ENCODE measurements at places on chromosomes 6 and 20.

DNA sequence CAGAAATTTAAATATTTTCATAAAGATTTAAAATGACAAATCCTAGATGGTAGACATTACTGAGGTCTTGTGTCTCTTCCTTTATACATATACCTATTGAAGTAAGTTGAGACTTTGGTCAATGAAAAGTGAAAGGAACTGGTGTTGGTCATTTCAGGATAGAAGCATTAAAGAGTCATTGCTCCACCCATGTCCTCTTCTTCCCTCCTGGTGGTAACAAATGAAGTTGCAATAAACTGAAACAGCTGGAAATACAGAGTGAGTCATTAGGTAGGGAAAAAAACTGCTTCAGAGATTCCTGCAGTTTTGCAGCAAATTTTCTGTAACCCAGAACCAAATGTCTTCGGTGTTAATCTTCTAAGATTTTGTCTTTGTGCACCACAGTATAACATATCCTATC lies 448.0 kb downstream of the EYS start:
- H3K36me3 ChIP-seq, result no peaks in the 10 kb centered on the region
- no peaks in the 10 kb centered on the region for H3K4me1 ChIP-seq
- H3K27ac ChIP-seq, result no peak overlapping the region
- no peak for DNase-seq

GRCh38 chr6:151437401-151437800 lies 14.5 kb downstream of the RMND1 start:
- H3K27ac ChIP-seq, result no peak overlapping the region
- peaks cover 17% of the 10 kb centered on the region for H3K4me1 ChIP-seq
- H3K4me3 ChIP-seq, result no peak overlapping the region

DNA sequence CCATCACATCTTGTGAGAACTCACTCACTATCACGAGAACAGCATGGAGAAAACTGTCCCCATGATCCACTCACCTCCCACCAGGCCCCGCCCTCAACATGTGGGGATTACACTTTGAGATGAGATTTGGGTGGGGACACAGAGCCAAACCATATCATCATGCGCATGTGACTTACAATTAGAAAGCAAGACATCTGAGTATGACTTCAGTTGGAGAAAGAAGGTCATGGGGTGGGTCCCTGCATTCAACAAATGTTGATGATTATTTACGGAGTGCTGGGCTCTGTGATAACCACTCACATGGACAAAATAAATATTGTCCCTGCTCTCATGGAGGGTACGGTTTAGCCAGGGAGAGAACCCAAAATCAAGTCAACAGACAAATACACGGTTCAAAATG lies 37.9 kb downstream of the VSTM2L start:
- no peak overlapping the region for H3K27ac ChIP-seq
- no peaks in the 10 kb centered on the region for H3K4me1 ChIP-seq
- peaks cover 17% of the 10 kb centered on the region for H3K27me3 ChIP-seq
- no peak for DNase-seq
- H3K4me3 ChIP-seq, result no peak overlapping the region
- no peaks in the 10 kb centered on the region for H3K36me3 ChIP-seq

DNA sequence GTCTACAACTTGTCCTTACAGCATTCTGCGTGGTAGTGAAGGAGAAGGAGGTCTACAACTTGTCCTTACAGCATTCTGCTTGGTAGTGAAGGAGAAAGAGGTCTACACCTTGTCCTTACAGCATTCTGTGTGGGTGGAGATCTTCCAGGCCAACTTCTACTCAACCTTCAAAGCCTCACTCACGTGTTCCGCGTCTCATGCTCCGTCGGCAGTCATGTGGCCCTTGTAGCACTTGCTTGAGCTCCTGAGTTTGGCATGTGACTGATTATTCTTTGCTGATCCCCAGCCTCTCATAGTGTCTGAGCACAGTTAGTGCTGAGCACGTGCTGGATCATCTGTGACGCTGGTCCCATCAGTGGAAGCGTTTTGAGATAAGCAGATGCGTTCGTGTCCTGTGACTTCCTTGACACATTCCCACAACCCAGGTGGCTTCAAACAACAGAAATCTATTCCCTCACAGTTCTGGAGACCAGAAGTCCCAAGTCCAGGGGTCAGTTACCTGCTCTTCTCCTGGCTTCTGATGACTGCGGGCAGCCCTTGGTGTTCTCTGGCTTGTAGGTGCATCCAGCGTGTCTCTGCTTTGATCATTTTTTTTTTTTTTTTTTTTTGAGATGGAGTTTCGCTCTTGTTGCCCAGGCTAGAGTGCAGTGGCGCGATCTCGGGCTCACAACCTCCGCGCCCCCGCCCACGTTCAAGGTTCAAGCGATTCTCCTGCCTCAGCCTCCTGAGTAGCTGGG lies 2.6 kb downstream of the SS18L1 start:
- no peaks in the 10 kb centered on the region for H3K27me3 ChIP-seq
- no peak overlapping the region for H3K4me3 ChIP-seq
- no peak overlapping the region for H3K27ac ChIP-seq
- peaks cover 51% of the 10 kb centered on the region for H3K4me1 ChIP-seq
- peaks cover 29% of the 10 kb centered on the region for H3K36me3 ChIP-seq

DNA sequence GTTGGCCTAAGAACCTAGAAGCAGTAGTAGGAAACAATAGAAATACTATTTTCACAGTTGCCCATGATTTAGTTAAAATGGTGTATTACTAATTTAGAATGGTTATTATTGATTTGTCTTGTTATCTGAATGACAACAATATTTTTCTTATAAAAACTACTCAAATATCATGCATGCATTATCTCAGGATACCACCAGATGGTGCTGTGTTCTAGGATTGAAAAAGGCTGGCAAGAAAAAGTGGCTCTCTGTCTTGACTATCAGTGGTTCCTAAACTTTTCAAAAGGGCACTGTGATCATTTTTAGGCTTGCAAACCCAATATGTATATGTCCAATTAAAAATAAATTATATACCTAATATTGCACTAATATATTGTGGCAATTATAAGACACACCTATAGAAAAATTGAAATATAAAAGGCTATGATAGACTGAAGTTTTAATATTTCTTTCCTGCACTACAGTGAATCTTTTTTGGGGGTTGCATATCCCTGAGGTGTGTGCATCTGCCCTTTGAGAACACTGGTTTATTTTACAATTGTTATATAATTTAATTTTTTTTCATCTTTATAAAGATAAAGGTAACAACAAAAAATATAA lies 131.7 kb upstream of the MLIP start:
- no peaks in the 10 kb centered on the region for H3K36me3 ChIP-seq
- no peak overlapping the region for H3K4me3 ChIP-seq
- H3K4me1 ChIP-seq, result no peaks in the 10 kb centered on the region
- no peak for DNase-seq
- peaks cover 19% of the 10 kb centered on the region for H3K27me3 ChIP-seq

DNA sequence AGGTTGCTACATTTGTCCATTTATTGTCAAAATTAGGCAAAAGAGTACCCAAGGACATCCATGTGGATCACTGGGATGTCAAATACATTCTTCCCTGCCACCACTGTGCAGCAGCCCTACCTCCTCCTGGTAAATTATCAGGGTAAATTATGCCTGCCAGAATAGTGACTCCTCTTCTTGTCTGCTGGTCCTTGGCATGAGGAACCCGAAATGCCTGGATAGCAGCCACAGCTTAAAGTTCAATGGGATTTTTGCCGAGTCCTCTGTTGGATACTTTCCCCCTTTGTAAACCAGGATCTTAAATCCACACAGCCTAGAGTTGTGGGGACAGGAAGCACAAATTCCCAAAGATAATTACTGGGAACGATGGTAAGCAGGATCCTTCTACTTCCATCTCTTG lies 173.3 kb downstream of the RFX6 start:
- DNase-seq, result no peak
- H3K27me3 ChIP-seq, result no peaks in the 10 kb centered on the region
- H3K4me3 ChIP-seq, result no peak overlapping the region
- no peak overlapping the region for H3K27ac ChIP-seq

DNA sequence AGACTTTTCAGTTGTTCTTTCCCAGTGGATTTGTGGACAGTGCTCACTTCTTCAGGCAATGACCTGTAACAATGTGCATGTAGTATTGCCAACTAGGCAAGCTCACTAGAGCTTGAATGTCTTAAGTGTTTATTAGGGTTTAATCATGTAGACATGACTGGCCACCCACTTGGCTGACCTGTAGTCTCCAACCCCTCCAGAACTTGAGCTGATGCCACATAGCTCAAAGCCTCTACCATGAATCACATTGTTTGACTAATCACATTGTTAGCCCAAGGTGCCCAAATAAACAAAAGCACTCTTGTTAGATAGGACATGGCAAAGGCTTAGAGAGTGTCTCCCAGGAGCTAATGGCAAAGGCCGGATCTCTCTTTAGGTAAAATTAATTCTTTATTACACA lies 272.7 kb downstream of the GRIK2 start:
- H3K4me3 ChIP-seq, result no peak overlapping the region
- no peak overlapping the region for H3K27ac ChIP-seq
- no peaks in the 10 kb centered on the region for H3K4me1 ChIP-seq

- H3K36me3 ChIP-seq, result no peaks in the 10 kb centered on the region
- H3K27ac ChIP-seq, result no peak overlapping the region
- no peak overlapping the region for H3K4me3 ChIP-seq
- DNase-seq, result no peak
- no peaks in the 10 kb centered on the region for H3K27me3 ChIP-seq
Measured at GRCh38 chr6:21050935-21051334, 516.7 kb downstream of the CDKAL1 start.

- DNase-seq, result no peak
- H3K36me3 ChIP-seq, result peaks cover 6% of the 10 kb centered on the region
- H3K4me3 ChIP-seq, result no peak overlapping the region
- H3K27ac ChIP-seq, result peak overlapping the region; percentile 41
- H3K27me3 ChIP-seq, result no peaks in the 10 kb centered on the region
- peaks cover 55% of the 10 kb centered on the region for H3K4me1 ChIP-seq
Measured at GRCh38 chr6:118696271-118696670, 44.9 kb upstream of the CEP85L start.

DNA sequence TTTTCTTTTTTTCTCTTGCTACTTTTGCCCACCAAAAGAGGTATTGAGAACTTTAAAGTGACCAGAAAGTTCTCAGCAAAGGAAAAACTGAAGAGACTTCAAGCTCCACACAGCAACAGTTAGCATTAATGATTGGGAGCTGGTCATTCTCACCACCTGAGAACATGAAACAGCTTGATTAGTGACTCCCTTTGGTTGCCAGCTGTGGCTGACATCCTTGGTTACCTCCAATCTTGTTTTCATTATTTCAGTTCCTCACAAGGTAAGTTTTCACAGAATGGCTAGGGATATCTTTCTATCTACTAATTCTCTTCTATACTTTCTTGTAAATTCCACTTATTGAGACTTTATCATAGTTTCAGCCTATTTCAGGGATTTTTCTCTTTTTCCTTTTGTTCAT lies 427.9 kb downstream of the QKI start:
- H3K4me1 ChIP-seq, result no peaks in the 10 kb centered on the region
- H3K27ac ChIP-seq, result no peak overlapping the region
- H3K27me3 ChIP-seq, result no peaks in the 10 kb centered on the region
- no peak for DNase-seq
- H3K36me3 ChIP-seq, result no peaks in the 10 kb centered on the region

- no peaks in the 10 kb centered on the region for H3K27me3 ChIP-seq
- peaks cover 3% of the 10 kb centered on the region for H3K36me3 ChIP-seq
- H3K4me3 ChIP-seq, result no peak overlapping the region
- no peak overlapping the region for H3K27ac ChIP-seq
Measured at GRCh38 chr6:117538615-117539014, 56.1 kb downstream of the DCBLD1 start.

DNA sequence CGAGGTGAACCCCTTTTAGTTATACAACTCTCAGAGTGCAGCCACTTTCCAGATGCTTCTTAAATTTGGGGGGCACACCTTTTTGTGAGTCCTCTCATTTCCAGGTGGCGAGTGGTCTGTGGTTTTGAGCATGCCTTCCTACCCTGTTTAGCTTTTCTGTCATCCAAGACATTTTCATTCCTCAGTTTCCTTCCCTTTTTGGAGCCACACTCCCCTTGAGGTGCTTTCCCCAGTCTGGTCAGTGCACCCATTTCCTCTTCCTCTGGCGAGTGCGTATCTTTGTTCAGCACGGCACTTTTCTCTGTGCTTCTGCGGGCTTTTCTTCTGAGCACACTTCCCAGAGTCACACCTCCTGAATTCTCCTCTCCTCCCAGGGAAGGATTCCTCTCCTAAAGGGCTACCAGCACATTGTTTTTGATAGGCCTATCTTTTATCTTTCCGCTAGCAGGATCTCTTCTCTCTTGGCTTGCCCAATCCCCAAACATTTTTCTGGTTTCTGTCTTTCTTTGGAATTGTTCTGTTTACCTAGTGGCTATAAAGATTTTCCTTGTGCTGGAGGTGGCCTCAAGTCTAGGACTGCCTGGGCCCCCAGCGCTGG lies 1.4 kb downstream of the PHF20 start:
- peaks cover 68% of the 10 kb centered on the region for H3K4me1 ChIP-seq
- peak overlapping the region; percentile 94 for H3K27ac ChIP-seq
- H3K27me3 ChIP-seq, result no peaks in the 10 kb centered on the region
- peak; percentile 12 for DNase-seq
- H3K36me3 ChIP-seq, result peaks cover 35% of the 10 kb centered on the region

- H3K27me3 ChIP-seq, result no peaks in the 10 kb centered on the region
- no peak for DNase-seq
- H3K36me3 ChIP-seq, result no peaks in the 10 kb centered on the region
- no peak overlapping the region for H3K4me3 ChIP-seq
- H3K27ac ChIP-seq, result no peak overlapping the region
Measured at GRCh38 chr20:22825546-22825945, 209.6 kb upstream of the SSTR4 start.

- no peak overlapping the region for H3K4me3 ChIP-seq
- no peaks in the 10 kb centered on the region for H3K36me3 ChIP-seq
- no peaks in the 10 kb centered on the region for H3K27me3 ChIP-seq
- no peak overlapping the region for H3K27ac ChIP-seq
- no peak for DNase-seq
Measured at GRCh38 chr20:15446373-15446772, 1109.0 kb upstream of the FLRT3 start.

- peaks cover 35% of the 10 kb centered on the region for H3K27me3 ChIP-seq
- no peak overlapping the region for H3K4me3 ChIP-seq
- no peak overlapping the region for H3K27ac ChIP-seq
- no peaks in the 10 kb centered on the region for H3K36me3 ChIP-seq
- no peaks in the 10 kb centered on the region for H3K4me1 ChIP-seq
Measured at GRCh38 chr6:4446982-4447381, 311.6 kb upstream of the ECI2 start.

- no peak overlapping the region for H3K27ac ChIP-seq
- no peak overlapping the region for H3K4me3 ChIP-seq
- peaks cover 21% of the 10 kb centered on the region for H3K27me3 ChIP-seq
- no peaks in the 10 kb centered on the region for H3K4me1 ChIP-seq
- no peaks in the 10 kb centered on the region for H3K36me3 ChIP-seq
- no peak for DNase-seq
Measured at GRCh38 chr6:70315079-70315751, 12.3 kb upstream of the COL9A1 start.

GRCh38 chr20:42576167-42576566 lies 613.5 kb downstream of the PTPRT start:
- no peaks in the 10 kb centered on the region for H3K27me3 ChIP-seq
- DNase-seq, result no peak
- H3K27ac ChIP-seq, result no peak overlapping the region
- no peaks in the 10 kb centered on the region for H3K36me3 ChIP-seq
- no peak overlapping the region for H3K4me3 ChIP-seq

- no peaks in the 10 kb centered on the region for H3K27me3 ChIP-seq
- H3K4me3 ChIP-seq, result no peak overlapping the region
- H3K36me3 ChIP-seq, result no peaks in the 10 kb centered on the region
- no peak overlapping the region for H3K27ac ChIP-seq
- no peak for DNase-seq
- no peaks in the 10 kb centered on the region for H3K4me1 ChIP-seq
Measured at GRCh38 chr6:10112871-10113549, 301.9 kb downstream of the TFAP2A start.
